ENCODE measurements at places on chromosomes 13 and 19.
A peak's percentile ranks its signal among the peaks of the same experiment; 100 is the strongest.

GRCh38 chr19:46241626-46242025 lies 12.1 kb downstream of the IGFL1 start:
- DNase-seq = no peak

- DNase-seq = no peak
Measured at GRCh38 chr19:43265664-43266025, 3.7 kb downstream of the PSG9 start.

GRCh38 chr13:113397608-113398425 lies 33.9 kb upstream of the GRTP1 start:
- peak; percentile 42 for DNase-seq

DNA sequence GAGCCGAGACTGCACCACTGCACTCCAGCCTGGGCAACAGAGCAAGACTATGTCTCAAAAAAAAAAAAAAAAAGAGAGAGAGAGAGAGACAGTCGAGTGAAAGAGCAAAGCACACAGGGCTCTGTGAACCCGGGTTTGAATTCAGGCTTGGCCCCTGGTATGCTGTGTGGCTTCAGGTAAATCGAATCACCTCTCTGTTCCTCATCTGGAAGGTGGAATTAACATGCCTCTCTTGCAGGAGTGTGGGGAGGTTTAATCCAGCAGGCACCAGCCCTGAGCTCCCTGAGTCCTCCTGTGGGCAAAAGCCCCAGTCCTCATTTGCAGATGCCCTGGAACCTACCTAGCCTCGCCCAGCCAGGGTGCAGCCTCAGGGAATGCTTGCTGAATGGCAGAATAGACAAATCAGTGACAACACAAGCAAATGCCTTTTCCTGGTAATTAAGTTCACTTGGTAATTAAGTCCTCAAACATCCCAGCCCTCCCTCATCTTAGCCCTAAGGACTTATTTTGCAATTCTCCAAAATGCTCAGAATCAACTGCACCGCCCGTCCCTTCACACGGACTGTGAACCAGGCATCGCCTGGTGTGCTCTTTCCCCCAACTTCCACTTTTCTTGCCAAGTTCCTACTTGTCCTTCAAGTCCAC lies 4.6 kb upstream of the ZNRF4 start:
- DNase-seq = no peak

DNA sequence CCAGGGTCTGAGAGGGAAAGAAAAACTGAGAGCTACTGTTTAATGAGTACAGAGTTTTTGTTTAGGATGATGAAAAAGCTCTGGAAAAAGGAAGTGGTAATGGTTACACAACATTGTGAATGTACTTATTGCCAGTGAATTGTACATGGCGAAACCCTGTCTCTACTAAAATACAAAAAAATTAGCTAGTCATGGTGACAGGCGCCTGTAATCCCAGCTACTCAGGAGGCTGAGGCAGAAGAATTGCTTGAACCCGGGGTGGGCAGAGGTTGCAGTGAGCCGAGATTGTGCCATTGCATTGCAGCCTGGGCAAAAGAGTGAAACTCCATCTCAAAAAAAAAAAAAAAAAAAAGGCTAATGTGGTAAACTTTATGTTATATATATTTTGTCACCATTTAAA lies 96.3 kb downstream of the VWA8 start:
- DNase-seq = peak; percentile 74

DNA sequence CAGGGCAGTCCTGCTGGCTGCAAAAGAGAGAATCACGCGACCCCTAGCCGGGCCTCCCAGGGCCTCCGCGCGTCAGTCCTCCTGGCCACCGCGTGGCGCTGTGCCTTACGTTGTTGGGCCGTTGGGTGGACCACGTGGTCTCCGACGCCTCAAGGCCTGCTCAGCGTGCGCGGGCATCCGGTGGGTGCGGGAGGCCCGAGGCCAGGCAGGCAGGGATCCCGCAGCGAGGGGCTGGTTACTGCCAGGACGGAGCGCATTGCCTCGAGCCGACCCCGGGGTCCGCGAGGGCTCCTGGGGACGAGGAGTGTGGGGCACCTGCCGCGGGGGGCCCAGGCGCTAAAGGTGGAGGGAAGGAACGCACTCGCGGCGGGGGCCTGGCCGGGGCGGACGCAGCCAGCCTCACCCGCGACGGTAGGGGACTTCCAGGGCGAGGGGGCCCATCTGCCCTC lies at the start of gene TDRD12:
Gene TDRD12, plus strand, starts transcription at position 157 of the 449 bp plus-strand sequence. CDS start 306 bp downstream, outside the sequence.
- DNase-seq = no peak

DNA sequence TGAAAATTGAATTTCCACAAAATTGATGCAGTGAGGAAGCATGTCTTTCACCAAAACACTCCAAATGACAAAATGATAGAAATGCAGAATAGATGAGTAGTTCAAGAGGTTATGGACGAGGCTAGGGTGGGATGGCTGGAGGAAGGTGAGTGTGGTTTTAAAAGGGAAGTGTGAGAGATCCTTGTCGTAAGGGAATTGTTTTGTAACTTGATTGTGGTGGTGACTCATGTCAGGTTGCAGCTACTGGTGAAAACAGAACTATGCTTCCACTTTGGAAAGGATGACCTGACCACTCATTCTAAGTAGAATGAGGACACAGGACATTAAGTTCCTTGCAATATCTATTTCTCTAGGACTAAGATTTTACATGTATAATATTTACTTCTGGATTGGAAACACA lies 345.7 kb downstream of the MTUS2 start:
- no peak for DNase-seq

- no peak for DNase-seq
Measured at GRCh38 chr19:44891016-44891882, at the start of gene TOMM40. Gene TOMM40 (plus strand): TSS chr19:44891254. CDS start chr19:44891416, 162 bp downstream.

- peak; percentile 67 for DNase-seq
Measured at GRCh38 chr13:95480791-95481780, 71.4 kb upstream of the CLDN10 start.

- DNase-seq = no peak
Measured at GRCh38 chr19:18390065-18390907, 4.3 kb downstream of the GDF15 start.
